ENCODE measurements at places on chromosomes 6 and 20. TPM values are rescaled to one million over a fixed set of nuclear protein-coding genes. Genes with fewer than 3 reads are reported as not detected.

The TMC2 gene
- total RNA-seq: not detected

- H3K27ac ChIP-seq: no peak overlapping the region
- H3K27me3 ChIP-seq: no peaks in the 10 kb centered on the region
- no peak overlapping the region for H3K4me3 ChIP-seq
- H3K36me3 ChIP-seq: peaks cover 70% of the 10 kb centered on the region
- DNase-seq: no peak
- H3K4me1 ChIP-seq: no peaks in the 10 kb centered on the region
These were observed 18.5 kb upstream of the IL17F start for GRCh38 chr6:52262620-52263344.

GRCh38 chr20:52130406-52130805, 61.2 kb downstream of the ZFP64 start:
- no peak overlapping the region for H3K27ac ChIP-seq
- no peaks in the 10 kb centered on the region for H3K4me1 ChIP-seq
- no peak for DNase-seq
- H3K4me3 ChIP-seq: no peak overlapping the region
- no peaks in the 10 kb centered on the region for H3K27me3 ChIP-seq

GRCh38 chr20:14820771-14821170, 483.4 kb upstream of the FLRT3 start:
- H3K4me1 ChIP-seq: no peaks in the 10 kb centered on the region
- H3K4me3 ChIP-seq: no peak overlapping the region
- no peak for DNase-seq
- H3K27me3 ChIP-seq: no peaks in the 10 kb centered on the region

The STMND1 gene
- not detected for total RNA-seq

DNA sequence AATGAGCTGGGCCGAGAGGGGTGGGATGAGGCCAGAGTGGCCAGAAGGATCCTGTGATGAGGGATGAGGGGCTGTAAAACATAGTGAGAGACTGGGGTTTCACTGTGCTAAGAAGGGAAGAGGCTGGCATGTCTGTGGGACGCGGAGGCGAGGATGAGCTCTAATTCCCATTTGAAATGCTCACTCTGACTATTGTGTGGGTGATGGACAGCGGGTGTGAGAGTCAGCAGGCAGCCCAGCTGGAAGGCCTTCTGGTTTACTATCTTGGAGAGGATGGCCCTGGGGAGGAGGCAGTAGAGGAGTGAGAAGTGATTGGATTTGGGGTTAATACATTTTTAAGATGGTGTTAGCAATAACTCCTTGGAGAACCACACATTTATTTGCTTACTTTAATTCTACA, 9.5 kb upstream of the MICA start:
- H3K36me3 ChIP-seq: no peaks in the 10 kb centered on the region
- H3K4me1 ChIP-seq: no peaks in the 10 kb centered on the region
- no peak overlapping the region for H3K27ac ChIP-seq
- no peak for DNase-seq
- H3K4me3 ChIP-seq: no peak overlapping the region

DNA sequence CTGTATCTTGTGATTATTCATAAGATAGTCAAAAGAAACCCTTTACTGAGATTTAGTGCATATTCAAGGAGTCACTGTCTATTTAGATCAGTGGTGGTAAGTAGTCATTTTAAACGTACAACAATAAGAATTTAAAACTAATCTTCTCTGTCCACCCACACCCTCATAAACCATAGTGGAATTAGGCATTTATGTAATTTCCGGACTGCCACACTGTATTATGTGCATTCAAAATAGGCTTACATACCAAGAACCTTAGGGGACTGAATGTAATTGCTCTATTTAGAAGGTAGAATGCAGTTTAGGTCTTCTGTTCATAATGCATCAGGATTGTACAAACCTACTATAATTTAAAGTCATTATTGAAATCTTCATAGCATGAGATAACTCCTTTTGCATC, 685.4 kb downstream of the TENT5A start:
- DNase-seq: peak; percentile 96
- no peak overlapping the region for H3K4me3 ChIP-seq
- H3K27ac ChIP-seq: no peak overlapping the region
- peaks cover 31% of the 10 kb centered on the region for H3K4me1 ChIP-seq

DNA sequence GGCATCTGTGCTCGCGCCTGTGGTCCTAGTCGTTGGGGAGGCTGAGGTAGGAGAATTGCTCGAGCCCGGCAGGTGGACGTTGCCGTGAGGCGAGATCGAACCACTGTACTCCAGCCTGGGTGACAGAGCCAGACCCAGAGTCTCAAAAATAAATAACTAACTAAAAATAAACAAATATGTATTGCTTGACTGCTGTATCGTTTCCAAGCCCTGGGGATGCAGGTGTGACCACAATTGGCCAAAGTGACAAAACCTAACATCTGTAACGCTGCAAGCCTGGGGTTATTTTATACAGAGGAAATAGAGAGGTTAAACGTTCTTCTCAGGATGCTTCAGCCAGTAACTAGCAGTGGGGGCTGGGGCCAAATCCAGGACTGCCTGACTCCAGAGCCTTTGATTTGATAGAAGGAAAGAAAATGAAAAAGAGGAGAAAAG, 1.9 kb upstream of the SRSF3 start:
- peaks cover under 1% of the 10 kb centered on the region for H3K4me1 ChIP-seq
- H3K27ac ChIP-seq: no peak overlapping the region
- H3K27me3 ChIP-seq: no peaks in the 10 kb centered on the region
- H3K4me3 ChIP-seq: no peak overlapping the region

GRCh38 chr6:144013486-144013909, 5.4 kb upstream of the PLAGL1 start:
- no peak overlapping the region for H3K27ac ChIP-seq
- H3K36me3 ChIP-seq: no peaks in the 10 kb centered on the region
- peaks cover 5% of the 10 kb centered on the region for H3K27me3 ChIP-seq
- no peak overlapping the region for H3K4me3 ChIP-seq

GRCh38 chr6:166806217-166806838, 150.0 kb downstream of the RNASET2 start:
- DNase-seq: no peak
- no peaks in the 10 kb centered on the region for H3K36me3 ChIP-seq
- H3K27me3 ChIP-seq: no peaks in the 10 kb centered on the region
- no peaks in the 10 kb centered on the region for H3K4me1 ChIP-seq
- H3K27ac ChIP-seq: no peak overlapping the region

The HRH3 gene
- 0.22 TPM for total RNA-seq

DNA sequence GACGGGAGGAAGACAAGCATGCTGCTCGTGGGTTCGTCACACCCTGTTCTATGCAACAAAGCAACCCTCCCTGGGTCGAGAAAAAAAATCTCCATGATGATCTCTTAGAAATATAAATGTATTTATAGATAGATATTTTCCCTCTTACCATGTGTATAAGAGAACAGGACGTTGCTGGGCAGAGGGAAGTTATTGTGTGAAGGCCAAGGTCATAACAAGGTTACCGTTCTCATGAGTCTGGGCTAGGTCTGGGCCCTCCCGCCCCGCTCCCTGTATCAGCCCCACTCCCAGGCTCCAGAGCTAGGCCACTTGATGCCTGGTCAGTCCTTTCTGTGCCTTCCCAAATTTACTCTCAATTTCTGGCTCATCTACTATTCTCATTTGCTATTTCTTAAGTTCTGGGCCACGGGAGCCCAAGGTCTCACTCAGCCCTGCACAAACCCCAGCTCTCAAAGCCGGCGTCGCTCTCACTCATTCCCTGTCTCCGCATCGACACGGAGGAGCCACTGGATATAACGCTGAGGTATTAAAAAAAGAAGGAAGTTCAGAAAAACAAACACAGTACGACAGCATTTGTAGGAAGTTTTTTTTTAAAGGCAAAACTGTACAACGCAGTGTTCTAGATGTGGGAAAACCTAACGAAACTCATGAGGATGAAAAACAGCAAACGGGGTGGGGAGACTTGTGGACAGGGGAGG, 96.8 kb downstream of the PSMG4 start:
- H3K27ac ChIP-seq: peak overlapping the region; percentile 86
- peak overlapping the region; percentile 40 for H3K4me3 ChIP-seq
- no peak for DNase-seq

- no peak for DNase-seq
- no peaks in the 10 kb centered on the region for H3K27me3 ChIP-seq
- no peaks in the 10 kb centered on the region for H3K36me3 ChIP-seq
- no peak overlapping the region for H3K27ac ChIP-seq
- no peak overlapping the region for H3K4me3 ChIP-seq
These were observed 184.9 kb downstream of the TINAG start for GRCh38 chr6:54493138-54493537.

The NRN1 gene
- 46.1 TPM for total RNA-seq

GRCh38 chr6:109702791-109703190, 11.7 kb downstream of the FIG4 start:
- H3K4me1 ChIP-seq: peaks cover 4% of the 10 kb centered on the region
- no peak overlapping the region for H3K27ac ChIP-seq
- no peak overlapping the region for H3K4me3 ChIP-seq

The SUN5 gene
- not detected for total RNA-seq

DNA sequence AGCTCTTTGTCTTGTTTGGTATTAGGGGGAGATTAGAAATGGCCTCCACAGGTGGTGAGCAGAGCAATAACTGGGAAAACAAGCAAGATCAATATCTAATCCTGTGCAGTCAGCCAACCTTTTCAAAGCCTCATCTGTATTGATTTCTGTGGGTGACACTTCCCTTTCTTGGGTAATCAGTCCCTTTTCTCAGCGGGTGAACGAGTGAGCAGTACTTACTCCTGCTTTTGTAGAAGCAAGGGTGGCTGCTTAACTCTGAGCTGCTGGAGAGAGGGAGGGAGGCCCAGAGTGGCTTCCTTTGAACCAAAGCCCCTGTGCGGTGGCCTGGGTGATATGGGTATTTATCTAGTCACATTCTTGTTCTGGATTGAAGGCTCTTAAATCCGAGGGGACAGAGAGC, 254.8 kb upstream of the CHD6 start:
- H3K4me3 ChIP-seq: no peak overlapping the region
- DNase-seq: no peak
- no peaks in the 10 kb centered on the region for H3K4me1 ChIP-seq

The ADAM33 gene
- not detected for total RNA-seq

DNA sequence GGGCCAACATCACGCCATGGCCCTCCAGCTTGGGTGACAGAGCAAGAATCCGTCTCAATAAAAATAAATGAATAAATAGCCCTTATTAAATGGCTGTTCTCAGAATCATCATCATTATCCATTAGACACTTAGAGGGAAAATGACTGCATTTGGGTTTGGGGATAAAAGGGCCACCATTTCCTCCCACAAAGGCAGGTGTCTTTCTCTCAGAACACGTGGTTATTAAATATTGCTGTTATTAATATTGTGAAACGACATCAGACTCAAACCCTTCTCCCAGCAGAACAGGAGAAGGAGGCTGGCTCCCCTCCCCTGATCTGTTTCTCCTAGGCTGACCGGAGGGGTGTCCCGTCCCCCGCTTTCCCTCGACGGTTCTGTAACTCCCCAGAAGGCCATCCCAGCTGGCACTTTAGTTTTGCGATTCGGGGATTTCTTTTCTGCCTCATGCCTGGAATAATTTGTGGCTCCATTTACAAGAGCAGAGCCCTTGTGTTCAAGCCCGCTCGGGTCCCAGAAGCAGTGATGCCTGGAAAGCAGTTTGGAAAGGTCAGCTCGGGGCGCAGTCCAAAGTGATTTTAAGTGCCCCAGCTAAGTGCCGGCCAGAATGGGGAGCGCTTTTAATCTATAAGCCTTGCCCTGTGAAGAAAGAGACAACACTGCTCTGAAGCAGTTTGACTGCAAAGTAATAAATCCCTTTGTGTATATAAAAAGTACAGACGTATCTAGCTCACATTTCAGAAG, 41.9 kb downstream of the EYA2 start:
- H3K27me3 ChIP-seq: peaks cover 20% of the 10 kb centered on the region
- H3K4me1 ChIP-seq: no peaks in the 10 kb centered on the region

DNA sequence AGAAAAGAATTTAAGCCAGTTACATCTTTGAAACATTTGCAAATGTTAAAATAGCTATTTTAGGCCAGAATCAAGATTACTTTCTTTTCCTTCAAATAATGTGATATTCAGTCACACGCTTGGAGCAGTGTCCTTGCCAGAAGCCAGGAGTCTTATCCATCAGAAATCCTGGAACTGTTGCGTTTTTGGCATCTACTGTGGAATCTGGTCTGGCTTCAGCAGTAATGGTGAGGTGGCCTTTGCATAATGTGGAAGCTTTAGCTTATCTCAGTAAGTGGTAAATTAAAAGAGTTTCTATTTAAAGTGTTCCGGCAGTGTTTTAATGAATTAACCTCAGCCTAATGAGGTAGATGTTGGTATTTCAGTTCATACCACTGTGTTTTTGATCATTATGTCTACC, 97.6 kb downstream of the FIG4 start:
- H3K27me3 ChIP-seq: no peaks in the 10 kb centered on the region
- no peak overlapping the region for H3K27ac ChIP-seq
- no peaks in the 10 kb centered on the region for H3K4me1 ChIP-seq
- no peak overlapping the region for H3K4me3 ChIP-seq

GRCh38 chr6:81309811-81310210, 442.7 kb downstream of the TENT5A start:
- no peaks in the 10 kb centered on the region for H3K4me1 ChIP-seq
- no peaks in the 10 kb centered on the region for H3K36me3 ChIP-seq
- no peak overlapping the region for H3K4me3 ChIP-seq
- no peak overlapping the region for H3K27ac ChIP-seq
- DNase-seq: no peak
- H3K27me3 ChIP-seq: no peaks in the 10 kb centered on the region

The HLA-DPB1 gene
- total RNA-seq: 2.7 TPM

GRCh38 chr6:145283856-145284255, 451.5 kb downstream of the EPM2A start:
- H3K27ac ChIP-seq: no peak overlapping the region
- no peaks in the 10 kb centered on the region for H3K36me3 ChIP-seq
- no peak for DNase-seq
- no peak overlapping the region for H3K4me3 ChIP-seq
- peaks cover 16% of the 10 kb centered on the region for H3K4me1 ChIP-seq

DNA sequence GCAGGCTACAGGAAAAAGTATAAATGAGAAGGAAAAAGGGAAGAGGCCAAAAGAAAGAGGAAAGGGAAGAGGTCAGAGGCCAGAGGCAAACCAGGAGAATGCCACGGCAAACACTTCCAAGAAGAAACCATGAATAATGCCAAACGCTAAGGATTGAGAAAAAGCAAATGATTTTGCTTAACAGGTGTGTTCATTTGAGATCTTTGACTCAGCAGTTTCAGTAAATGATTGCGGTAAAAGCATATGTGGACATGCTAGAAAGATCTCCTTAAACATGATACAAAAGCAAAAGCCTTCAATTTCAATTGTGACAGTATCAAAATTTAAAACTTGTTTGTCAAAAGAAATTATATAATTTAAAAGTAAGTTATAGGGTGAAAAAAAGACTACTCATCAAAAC, 70.6 kb downstream of the UBE3D start:
- no peak overlapping the region for H3K4me3 ChIP-seq
- H3K36me3 ChIP-seq: no peaks in the 10 kb centered on the region
- H3K27me3 ChIP-seq: no peaks in the 10 kb centered on the region
- no peak overlapping the region for H3K27ac ChIP-seq
- DNase-seq: no peak

- no peak for DNase-seq
- H3K4me3 ChIP-seq: no peak overlapping the region
- no peaks in the 10 kb centered on the region for H3K4me1 ChIP-seq
- H3K27ac ChIP-seq: no peak overlapping the region
- H3K36me3 ChIP-seq: no peaks in the 10 kb centered on the region
These were observed 126.2 kb downstream of the TIAM2 start for GRCh38 chr6:155121294-155121693.

Data from A673 (cell line).